ENCODE measurements at places on chromosomes 12 and 14.

GRCh38 chr12:47190271-47190750 lies 110.6 kb upstream of the AMIGO2 start:
- peak; percentile 7 for DNase-seq

GRCh38 chr12:106598003-106598402 lies 15.2 kb downstream of the RFX4 start:
- DNase-seq, result no peak

- no peak for DNase-seq
Measured at GRCh38 chr14:49977126-49977841, 84.4 kb downstream of the ARF6 start.

- no peak for DNase-seq
Measured at GRCh38 chr12:2642896-2643425, 151.8 kb upstream of the FKBP4 start.

DNA sequence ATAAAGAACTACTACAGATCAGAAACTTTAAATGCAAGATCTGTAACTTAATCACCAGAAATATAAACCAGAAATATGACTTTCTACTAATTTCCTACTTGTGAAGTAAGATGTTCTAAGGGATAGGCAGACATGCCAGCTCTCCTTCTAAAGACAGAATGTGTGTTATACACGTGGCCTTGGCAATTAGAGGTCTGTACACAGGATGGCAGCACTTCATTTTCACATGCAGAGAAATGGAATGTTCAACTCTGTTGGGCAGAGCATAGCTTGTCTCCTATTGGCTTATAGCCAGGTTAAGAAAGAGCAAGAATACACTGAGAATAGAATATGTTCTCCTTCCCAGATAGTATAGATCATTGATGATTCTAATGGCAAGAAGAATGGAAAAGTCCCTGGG lies 403.8 kb downstream of the DAD1 start:
- DNase-seq, result no peak

GRCh38 chr14:49982082-49982481 lies 89.2 kb downstream of the ARF6 start:
- no peak for DNase-seq

DNA sequence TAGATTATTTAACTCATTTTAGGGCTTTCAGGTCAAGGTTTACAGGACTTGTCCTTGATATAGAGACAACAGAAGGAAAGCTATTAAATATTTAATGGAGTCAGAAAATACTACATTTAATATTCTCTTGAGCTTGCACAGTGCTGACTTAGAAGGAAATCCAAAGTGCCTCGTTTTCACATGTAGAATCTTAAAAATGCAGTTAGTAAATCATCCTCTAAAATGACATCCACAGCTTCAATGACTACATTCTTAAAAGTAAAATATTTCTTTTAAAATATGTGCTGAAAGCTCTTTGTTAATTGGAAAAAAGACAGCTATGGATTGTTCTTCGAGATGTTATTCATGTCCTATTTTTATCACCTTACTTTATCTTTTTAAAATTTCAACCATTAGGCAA lies 146.9 kb downstream of the KCNC2 start:
- DNase-seq, result no peak

GRCh38 chr12:55034218-55034617 lies 14.4 kb downstream of the NEUROD4 start:
- no peak for DNase-seq

GRCh38 chr12:54358191-54358944 lies 5.9 kb downstream of the GPR84 start:
- no peak for DNase-seq

DNA sequence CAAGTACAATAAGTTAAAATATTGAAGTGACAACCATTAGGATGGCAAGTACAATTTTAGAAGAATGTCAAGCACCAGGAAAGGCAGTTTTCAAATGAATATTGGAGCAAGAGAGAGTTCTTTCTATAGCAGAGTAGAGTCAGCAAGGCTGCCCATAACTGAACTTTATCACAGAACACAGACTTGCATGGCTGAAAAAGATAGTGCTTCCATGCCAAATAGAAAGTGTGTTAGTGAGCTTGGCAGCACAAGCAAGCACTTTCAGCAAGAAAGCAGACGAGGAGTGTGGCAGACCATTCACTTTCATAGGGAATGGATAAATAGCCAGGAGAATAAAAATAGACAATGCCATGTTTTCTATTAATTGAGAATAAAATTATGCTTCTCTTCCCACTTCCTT lies 647.0 kb upstream of the MGAT4C start:
- peak; percentile 86 for DNase-seq

- DNase-seq, result no peak
Measured at GRCh38 chr14:24908592-24909236, 141.2 kb downstream of the STXBP6 start.

DNA sequence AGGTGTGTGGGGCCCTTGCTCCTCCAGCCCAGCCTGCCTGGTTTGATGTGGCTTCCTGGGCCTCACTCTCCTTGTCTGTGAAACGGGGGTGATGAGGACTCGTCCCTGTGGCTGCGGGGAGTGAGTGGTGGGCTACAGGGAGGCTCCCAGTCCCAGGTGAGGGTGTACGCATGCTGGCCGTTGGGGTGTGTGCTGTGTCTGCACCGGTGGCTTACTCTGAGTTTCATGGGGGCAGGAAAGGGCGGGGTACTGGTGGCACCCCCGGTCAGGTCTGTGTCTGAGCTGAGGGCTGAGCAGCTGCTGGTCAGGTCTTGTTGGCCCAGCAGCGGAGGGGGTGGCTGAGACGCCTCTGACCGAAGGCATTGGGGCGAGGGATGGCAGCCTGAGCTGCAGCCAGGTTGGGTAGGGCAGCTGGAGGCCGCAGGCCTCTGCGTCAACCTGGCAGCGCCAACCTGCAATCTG lies 11.2 kb downstream of the ULK1 start:
- DNase-seq, result no peak

DNA sequence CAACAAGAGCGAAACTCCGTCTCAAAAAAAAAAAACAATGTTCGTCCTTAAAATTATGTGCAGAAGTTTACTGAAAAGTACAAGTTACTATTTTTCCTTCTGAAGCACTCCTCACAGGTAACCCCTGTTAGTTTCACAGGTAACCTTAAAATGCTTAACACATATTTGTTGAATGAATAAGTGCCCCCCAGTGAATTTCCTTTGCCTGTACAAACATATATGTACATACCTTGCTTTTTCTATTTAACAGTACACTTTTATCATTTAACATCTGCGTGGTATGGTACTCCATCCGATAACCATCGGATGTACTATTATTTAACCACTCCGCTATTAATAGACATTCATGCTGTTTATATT lies 1.4 kb upstream of the RAB35 start:
- no peak for DNase-seq

GRCh38 chr12:111451649-111452129 lies 46.0 kb downstream of the SH2B3 start:
- DNase-seq, result peak; percentile 68

GRCh38 chr14:96095581-96096476 lies 56.7 kb downstream of the C14orf132 start:
- DNase-seq, result no peak

DNA sequence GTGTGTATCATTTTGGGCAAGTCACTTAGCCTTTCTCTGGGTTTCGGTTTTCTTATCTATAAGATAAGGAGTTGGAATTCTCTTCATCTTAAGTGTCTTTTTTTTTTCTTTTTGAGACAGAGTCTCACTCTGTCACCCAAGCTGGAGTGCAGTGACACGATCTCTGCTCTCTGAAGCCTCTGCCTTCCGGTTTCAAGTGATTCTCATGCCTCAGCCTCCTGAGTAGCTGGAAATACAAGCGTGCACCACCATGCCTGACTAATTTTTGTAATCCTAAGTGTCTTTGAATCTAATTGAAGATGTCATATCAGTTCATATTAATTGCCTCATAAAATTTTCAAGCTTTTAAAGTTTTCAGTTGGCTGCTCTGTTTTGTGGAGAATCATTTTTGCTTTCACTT lies 4.0 kb downstream of the SRGAP1 start:
- DNase-seq, result no peak

GRCh38 chr12:49706351-49707127 lies 666 bp downstream of the FMNL3 start:
- DNase-seq, result no peak

GRCh38 chr12:121325922-121326396 lies 26.3 kb downstream of the ANAPC5 start:
- no peak for DNase-seq

DNA sequence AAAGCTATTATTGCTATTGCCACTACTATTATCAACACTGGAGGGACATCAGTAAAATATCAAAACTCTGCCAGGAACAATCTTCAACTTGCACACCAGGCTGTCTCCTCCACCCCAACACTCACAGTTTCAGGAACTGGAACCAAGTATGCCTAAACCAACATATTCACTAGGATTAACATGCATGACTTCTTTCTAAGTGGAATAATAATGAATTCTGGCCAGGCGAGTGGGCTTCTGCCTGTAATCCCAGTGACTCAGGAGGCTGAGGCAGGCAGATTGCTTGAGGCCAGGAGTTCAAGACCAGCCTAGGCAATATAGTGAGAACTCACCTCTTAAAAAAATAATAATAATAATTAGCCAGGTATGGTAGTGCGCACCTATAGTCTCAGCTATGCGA lies 58.1 kb downstream of the TBX5 start:
- DNase-seq, result no peak

DNA sequence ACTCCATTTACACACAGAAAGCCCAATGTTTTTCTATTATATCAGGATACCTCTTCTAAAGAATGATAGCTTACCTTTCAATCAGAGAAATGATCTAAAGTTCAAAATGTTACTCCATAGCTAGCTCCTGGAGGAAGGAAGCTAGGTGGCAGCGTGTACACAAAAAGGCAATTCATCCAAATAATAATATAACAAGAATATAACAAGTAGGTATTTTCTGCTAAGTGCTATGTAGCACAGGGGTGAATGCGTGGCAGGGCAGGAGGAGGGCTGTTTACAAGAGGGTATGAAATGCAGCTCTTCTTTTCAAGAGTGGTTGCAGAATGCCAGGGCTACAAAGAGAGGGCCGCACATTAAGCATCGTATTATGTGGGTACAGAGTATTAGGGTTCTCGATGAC lies 663 bp upstream of the SNAPC1 start:
- DNase-seq, result no peak

DNA sequence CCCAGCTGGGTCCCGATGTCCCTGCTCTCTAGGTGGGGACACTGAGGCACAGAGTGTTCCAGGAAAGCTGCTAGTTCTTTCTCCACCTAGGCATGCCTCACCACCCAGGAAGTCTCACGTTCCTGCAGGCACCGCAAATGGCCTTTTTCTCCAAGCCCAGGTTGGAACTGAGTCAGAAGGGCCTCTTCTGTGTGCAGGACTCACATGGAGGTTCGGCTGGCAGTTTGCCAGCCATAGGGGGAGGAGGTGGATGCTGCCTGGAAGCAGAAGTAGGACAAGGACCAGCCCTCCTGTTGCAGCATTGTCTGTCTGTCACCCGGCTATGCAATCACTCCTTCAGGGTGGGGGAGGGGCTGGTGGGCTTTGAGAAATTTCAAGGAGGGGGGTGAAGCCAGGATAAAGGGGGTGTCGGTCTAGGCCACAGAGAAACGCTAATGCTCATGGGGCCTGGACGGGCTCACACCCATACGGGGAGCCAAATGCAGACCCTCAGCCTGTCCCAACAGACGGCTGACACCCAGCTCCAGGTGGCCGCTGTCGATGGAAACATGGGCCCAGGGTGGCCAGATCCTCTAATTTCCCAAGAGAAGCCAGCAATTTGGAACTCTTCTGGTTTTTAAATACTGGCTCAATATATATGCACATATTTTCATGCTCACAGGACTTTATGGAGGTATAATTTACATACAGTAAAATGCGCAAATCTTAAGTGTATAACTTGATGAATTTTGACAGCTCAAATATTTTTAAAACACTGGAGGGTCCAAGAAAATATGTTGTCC lies 120.5 kb downstream of the PHETA1 start:
- no peak for DNase-seq

GRCh38 chr14:99174081-99174769 lies 97.8 kb downstream of the BCL11B start:
- no peak for DNase-seq

- no peak for DNase-seq
Measured at GRCh38 chr12:12889701-12890100, 1.7 kb upstream of the GPRC5A start.

DNA sequence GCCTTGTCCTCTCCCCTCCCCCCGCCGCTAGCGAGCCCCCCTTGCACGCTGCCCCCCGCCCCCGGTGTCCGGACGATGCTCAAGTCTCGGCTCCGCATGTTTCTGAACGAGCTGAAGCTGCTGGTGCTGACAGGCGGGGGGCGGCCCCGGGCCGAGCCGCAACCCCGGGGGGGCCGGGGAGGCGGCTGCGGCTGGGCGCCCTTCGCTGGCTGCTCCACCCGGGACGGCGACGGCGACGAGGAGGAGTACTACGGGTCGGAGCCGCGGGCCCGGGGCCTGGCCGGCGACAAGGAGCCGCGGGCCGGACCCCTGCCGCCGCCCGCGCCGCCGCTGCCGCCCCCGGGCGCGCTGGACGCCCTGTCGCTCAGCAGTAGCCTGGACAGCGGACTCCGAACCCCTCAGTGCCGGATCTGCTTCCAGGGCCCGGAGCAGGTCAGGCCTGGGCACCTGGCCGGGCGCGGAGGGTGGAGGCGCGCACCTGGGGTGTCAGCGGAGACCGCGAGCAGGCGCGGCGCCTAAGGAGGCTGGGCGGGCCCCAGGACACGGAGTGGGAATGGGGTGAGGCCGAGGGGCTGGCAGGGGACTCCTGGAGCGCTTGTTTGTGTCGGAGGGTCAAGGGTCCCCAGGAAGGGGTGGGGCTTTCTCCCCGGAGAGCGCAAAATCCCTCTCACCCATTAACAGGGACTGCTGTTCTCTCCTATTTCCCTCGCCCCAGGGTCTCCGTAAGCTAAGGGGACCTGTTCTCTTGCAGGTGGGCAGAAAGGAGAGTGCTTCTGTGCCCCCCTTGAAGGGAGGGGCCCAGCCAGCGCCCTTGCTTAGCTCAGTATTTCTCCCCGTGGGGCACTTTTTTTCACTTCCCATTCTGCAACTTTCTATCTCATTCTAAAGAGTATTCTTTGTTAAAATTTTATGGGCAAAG lies 810 bp downstream of the MARCHF9 start:
- DNase-seq, result peak; percentile 59

- no peak for DNase-seq
Measured at GRCh38 chr12:105567061-105567460, 236.6 kb downstream of the C12orf75 start.

DNA sequence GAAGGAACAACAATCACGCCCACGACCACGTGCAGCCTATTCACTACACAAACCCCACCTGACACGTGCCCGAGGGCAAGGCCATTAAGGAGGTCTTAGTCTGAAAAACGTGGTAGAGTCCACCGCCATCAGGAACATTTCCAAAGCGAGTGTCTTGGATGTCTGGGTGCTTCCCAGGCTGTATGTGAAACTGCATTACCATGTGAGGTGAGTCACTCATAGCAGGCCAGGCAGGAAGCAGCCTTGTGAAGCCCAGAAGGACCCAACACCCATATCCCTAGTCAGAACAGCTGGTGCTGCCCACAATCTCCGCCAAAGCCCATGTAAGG lies 3.3 kb upstream of the KRT79 start:
- DNase-seq, result no peak

GRCh38 chr14:64612021-64612380 lies 62.2 kb downstream of the PPP1R36 start:
- DNase-seq, result no peak

Data from erythroblast (primary cell).